ENCODE measurements at places on chromosomes 2 and 18.
A peak's percentile ranks its signal among the peaks of the same experiment; 100 is the strongest.

DNA sequence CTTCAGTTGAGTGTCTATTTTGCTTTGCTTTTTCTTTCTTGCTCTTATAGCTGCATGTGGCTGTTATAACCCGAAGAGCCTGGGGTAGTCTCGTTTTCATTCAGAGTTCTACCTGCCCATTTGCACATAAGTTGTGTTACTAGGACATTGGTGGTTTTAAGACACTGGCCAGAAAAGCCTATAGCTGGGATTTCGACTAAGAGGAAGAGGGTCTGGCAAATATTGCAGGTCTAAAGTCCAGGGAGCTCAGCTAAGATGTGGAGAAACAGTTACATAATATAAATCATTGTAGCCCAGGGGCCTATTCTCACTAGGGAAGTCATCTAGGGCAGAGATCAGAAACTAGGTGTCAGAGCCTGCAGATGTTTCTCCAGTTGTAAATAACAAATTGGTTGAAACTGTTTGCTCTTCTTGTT lies 120.8 kb downstream of the BABAM2 start:
- DNase-seq = no peak

- DNase-seq = no peak
Observed at GRCh38 chr2:26352892-26353291, 6.3 kb upstream of the ADGRF3 start.

GRCh38 chr2:48734576-48735303 lies 20.8 kb downstream of the LHCGR start:
- no peak for DNase-seq

DNA sequence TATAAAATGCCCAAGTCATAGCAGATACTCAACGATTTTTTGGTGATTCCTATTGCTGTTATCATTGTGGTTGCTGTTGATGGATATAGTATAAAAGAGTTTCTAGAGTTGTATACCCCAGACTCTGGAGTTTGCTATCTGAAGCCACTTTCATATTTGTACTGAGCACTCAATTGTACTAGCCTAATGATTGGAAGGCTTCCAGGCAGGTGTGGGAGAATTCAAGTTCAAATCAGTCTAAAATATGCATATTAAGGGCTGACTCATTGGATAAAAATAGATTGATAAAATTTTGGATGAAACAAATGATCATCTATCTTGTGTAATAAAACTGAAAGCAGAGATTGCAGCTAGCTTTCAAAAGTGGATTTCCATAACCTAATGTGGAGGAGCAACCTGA lies 122.9 kb downstream of the NEB start:
- no peak for DNase-seq

GRCh38 chr2:78290581-78291214 lies 734.8 kb upstream of the REG3G start:
- DNase-seq = no peak

DNA sequence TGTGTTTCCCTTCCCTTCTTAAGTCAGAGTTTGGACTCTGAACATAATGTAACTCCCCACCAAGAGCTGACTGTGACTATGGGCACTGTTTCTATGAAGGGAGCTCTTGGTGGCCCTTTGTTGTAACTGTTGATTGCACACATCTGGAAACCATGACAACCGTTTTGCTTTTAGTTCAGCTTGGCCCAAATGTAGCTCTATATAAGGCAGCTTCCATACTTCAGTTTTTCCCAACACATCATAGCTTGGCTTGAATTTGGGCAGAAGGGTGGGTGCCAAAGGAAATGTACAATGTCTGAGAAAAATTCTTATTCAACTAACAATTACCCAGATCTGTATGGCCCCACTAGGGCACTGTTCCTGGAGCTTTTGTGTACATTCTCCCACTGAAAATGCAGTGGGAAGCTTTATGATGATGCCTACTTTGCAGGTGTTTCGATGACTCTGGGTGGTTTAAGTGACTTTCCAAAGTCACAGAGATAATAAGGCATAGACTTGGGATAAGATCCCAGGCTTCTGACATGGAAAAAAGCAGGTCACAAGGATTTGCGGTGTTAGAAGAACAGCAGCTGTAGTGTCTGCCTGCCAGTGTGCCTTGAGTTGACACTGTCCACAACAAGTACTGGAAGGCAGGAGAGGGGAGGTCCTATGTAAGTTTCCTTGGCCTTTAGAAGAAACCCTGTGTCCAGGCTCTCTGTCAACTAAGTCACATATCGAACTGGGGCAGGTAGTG lies 2.4 kb upstream of the CETN1 start:
- peak; percentile 94 for DNase-seq

DNA sequence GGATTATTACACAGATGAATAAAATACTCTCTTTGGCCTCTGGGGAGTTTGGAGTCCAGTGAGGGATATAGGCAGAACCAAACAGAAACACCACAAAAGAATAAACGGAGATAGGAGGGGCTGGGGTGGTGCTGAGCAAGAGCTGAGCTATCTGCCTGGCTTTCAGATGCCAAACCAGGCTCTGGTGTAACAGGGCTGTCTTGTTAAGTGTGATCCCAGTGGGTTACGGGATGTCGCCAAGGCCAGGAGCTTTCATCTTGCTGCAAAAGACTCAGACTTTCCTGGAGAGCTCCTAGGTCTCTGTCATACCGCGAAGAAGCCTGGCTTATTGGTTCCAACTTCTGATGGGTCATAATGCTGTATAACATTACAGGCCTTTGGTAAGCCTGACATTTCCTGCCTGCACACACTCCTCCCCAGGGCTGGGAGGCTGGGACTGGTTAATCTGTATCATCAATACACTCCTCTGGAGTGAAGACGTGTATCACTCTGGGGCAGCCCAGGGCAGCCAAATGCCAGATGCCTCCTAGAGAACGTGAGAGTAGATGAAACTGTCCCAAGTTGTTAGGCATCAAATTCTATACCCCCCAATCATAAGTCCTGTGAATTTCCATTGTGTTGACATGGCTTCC lies 60.5 kb downstream of the STPG4 start:
- DNase-seq = no peak

GRCh38 chr2:216465579-216466195 lies 33.0 kb upstream of the RPL37A start:
- DNase-seq = no peak

- DNase-seq = no peak
Observed at GRCh38 chr2:183608747-183609146, 484.5 kb downstream of the NUP35 start.

All from forelimb muscle (tissue), 1 donor.